ENCODE measurements at places on chromosomes 12 and 14. TPM values are rescaled to one million over a fixed set of nuclear protein-coding genes. Genes with fewer than 3 reads are reported as not detected.
A peak's percentile ranks its signal among the peaks of the same experiment; 100 is the strongest.

Gene RAB15
- 31.6 TPM for polyA plus RNA-seq

Gene EIF2B2
- polyA plus RNA-seq, result 58.2 TPM

Gene GPR132
- polyA plus RNA-seq, result 1.3 TPM

GRCh38 chr12:29738365-29738764 lies 45.4 kb downstream of the TMTC1 start:
- DNase-seq, result no peak

GRCh38 chr14:40841886-40842285 lies 764.8 kb upstream of the LRFN5 start:
- DNase-seq, result no peak

DNA sequence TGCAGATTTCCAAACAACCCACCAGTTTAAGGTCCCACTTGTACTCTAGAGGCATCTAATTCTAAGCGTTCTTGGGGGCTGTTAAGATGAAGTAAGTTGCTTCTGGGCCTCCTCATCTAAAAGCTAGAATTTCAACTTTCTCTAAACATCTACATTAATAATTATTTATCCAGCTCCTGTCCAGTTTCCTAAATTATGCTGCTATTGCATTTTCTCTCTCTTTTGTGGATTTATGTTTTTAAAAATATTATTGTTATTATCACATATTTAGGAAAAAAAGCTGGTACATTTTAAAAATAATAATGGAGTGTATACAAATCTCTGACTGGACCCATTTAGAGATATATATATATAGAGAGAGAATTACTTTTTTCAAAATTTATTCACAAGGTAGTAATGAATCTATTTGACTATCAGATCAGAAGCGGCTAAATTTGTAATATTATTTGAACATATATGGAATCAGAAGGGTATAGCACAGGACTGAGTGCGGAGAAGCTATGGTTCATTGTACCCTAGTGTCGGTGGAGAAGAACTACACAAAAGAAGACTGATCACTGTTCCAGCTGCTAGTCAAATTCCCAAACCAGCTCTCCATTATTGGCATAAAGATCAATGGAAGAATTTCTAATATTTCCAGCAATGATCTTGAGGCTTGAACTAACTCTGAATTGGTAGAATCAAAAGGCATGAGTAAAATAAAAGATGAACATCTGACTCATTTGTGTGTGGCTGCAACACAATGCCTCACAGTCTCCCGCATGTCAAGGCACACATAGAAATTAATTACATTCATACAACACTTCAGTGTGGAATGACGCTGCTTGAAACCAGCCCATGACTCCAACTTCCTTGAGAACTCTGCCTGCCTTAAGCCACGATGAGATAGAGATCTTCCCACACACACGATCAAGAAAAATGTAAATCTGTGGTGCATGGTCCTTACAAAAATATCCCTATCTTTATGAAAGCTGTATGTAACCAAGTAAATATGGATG lies 433.4 kb upstream of the OR4E1 start:
- no peak for DNase-seq

DNA sequence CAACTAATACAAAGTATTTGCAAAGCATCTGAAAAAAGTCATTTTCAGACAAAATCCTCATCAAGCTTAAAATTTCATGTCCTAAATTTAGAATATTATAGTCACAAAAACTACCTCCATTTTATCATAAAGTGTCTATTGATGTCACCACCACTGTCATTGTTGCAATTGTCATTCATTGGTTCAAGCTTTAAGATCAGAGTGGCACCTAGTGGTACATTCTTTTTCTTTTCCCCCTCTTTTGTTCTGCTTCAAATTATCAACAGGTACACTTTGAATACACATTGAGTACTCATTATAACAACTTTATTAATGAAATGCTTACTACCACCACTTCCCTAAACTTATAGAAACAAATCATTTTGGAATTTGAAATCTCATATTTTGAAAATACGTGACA lies 379.8 kb downstream of the SEC23A start:
- DNase-seq, result no peak

GRCh38 chr14:104555430-104556255 lies 23.9 kb upstream of the C14orf180 start:
- DNase-seq, result peak; percentile 62

- no peak for DNase-seq
Observed at GRCh38 chr14:103014466-103015228, 42.7 kb downstream of the CDC42BPB start.

All from left lung (tissue), 14 donors.